Fibroblast of skin of right biceps (primary cell): ENCODE measurements at places on chromosomes 12 and 14.

DNA sequence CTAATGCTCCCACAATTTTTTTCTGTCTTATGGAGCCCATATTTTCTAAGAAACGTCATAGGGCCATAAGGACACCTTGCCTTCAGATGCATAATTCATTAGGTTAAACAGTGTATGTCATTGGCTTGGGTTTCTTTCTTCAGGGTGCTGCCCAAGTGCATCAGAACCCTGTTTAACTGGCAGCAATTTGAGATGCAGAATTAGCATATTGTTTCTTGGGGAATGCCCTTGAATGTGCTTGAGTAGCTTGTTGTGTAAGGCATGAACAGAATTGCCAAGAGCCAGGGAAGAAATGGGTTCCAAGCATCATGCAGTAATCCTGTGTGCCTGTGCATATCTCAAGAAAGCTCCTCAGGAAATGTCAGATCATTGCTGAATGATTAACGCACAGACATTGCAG is 277.2 kb downstream of the SYT1 start:
- no peak for DNase-seq

DNA sequence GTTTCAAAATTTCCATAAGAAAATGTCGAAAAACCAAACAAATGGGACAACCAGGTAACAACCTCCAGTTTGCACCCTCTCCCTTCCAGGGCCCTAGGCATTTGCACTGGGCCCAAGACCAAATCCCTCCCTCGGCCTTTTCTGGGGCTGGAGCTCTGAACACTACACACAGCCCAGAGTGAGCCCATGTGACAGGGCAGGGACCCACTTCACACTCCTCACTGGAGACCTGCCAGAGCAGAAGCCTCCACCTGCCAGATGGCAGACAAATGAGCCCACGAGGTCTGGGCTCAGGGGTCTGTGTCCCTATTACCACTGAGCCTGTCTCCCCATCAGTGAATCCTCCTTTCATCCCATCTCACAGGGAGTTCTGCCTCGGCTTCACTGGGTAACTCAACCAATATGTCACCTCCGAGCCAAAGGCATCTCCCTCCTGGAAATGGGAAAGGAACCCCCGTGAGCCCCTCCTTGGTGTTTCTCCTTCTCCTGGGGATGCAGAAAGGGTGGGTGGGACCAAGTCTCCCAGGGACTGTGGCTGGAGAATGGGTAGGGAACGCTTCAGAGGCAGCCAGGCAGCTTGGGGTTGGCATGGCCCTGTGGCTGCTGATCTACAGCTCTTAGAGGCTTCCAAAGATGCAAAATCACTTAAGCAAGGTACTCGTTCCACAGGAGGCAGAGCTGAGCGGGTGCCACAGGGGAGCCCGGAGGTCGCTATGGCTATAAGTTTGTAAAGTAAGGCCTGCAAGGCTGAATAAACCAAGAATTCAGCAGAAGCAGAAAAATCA is 10.6 kb downstream of the VWF start:
- DNase-seq = no peak

DNA sequence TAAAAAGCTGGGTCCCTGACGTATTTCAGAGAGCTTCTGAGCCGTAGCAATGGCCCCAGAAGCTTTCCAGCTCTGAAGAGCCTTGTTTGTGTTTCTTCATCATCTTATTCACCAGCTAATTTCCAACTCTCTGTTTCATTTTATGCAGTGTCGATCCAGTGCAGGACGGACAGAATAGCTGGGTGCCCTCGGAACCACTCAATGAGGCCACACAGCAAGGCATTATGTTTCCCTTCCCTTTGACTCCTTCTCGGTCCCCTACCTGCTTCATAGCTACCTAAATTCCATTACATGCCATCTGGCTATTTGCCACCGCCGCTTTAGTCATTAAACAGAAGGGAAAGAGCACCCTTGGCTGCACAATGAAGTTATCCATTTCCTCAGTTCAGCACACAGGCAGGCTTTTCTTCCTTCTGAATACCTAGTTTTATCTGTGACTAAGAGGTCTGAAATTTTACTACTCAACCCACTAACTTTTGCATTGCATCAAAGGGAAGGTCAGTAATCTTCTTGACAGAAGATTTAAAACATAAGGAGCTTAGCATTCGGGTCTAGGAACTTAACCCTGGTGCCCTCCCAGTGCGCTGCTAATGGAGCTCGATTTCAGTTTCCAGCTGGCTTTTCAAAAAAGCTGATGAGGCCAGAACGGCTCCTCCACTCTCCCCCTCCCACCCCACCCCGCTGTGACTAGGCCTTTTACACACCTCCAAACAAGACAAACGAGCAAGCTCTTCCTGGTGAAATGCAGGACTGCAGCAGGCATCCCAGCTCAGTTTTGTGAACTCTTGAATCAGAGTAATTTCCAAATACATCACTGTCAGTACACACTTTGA is 176.8 kb downstream of the GXYLT1 start:
- peak; percentile 11 for DNase-seq

DNA sequence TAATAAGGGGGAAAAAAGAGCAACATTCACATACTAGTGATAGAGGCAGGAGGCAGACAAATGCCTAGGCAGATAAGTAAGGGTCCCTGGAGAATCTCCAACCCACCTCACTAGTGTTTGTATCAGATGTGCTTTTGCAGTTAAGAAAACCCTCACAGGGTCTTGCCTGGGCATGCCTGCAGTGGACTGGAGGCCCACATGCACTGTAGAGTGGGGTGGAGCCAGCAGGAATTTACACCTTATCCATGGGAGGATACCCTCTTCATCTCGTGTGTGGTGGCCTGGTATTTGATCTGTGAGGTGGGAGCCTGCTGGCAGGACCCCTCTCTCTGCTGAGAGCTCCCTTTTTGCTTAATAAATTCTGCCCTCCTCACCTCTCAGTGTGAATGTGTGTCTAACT is 238.0 kb upstream of the SLC16A7 start:
- no peak for DNase-seq

DNA sequence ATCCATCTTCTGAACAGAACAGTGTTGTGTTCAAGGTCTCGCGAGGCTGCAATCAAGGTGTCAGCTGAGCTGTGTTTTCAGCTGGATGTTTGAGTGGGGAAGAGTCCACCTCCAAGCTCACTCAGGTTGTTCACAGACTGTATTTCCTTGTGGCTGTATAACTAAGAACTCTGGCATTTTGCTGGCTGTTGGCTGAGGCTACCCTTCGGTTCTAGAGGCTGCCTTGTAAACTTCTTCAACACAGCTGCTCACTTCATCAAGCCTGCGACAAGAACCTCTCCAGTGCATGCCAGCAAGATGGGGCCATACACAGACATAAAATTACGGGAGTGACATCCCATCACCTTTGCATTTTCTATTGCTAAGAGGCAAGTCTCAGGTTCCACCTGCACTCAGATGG is 12.7 kb downstream of the FOS start:
- DNase-seq = no peak

- DNase-seq = peak; percentile 33
These were observed 846 bp upstream of the MTHFD1 start for GRCh38 chr14:64387232-64387781.

- DNase-seq = no peak
These were observed 341.1 kb downstream of the EMP1 start for GRCh38 chr12:13537623-13538022.

GRCh38 chr12:64864319-64864718 is 39.9 kb downstream of the TBC1D30 start:
- DNase-seq = no peak

DNA sequence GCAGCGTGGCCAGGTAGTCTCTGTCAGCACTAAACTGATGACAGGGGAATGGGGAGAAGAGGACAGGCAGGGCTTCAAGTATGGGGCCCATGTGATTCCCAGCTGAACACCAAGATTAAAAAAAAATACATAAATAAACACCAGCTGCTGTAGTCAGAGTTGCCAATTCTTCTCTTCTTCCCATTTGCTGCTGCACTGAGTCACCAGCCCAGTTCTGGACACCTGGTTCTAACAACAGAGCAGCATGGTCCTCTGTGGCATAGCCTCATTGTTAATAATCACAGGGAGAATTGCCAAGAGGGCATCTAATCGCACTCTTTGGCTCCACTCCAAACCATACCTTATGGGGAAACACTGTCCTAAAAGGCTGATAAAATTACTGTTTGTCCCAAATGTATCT is 15.1 kb downstream of the PPM1H start:
- no peak for DNase-seq

GRCh38 chr12:130451001-130451930 is 113.6 kb downstream of the PIWIL1 start:
- DNase-seq = no peak

GRCh38 chr12:132367071-132367851 is 37.9 kb upstream of the GALNT9 start:
- peak; percentile 3 for DNase-seq

DNA sequence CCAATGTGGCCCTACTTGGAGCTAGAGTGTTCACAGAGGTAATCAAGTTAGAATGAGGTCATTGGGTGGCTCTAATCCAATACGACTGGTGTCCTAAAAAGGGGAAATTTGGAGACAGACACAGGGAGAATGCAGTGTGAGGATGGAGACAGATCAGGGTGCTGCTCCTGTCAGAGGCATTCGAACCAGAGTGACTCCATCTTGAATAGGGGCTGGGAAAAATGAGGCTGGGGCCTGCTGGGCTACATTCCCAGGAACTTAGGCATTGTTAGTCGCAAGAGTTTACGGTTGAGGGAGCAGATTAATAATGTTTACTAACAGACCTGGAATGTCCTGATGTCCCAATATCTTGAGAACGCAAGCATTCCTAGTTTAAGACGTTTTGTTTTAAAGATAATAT is 20.2 kb downstream of the TNFAIP2 start:
- DNase-seq = peak; percentile 18

- no peak for DNase-seq
These were observed 63.1 kb upstream of the SCN8A start for GRCh38 chr12:51527966-51528365.

DNA sequence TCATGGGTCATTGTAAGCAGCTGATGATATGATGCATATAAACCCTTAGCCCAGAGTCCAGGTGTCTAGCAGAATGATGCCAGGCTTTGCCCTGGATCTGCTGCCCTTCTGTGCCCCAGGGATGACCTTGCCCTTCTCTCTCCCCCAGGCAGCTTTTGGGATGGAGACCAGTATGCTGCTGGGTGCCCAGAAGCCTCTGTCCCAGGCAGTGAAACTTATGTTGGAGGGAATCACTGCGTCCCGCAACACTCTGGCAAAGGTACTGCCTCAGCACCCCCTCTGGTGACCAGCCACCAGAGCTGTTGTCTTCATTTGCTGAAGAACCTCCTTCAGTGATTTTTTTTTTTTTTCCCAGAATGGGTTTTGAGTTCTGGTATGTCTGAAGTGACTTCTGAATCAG is 23.3 kb downstream of the CYP46A1 start:
- DNase-seq = no peak

- no peak for DNase-seq
These were observed 11.0 kb upstream of the ANKLE2 start for GRCh38 chr12:132772606-132773005.

- no peak for DNase-seq
These were observed 79.9 kb downstream of the HECTD1 start for GRCh38 chr14:31127690-31128089.

DNA sequence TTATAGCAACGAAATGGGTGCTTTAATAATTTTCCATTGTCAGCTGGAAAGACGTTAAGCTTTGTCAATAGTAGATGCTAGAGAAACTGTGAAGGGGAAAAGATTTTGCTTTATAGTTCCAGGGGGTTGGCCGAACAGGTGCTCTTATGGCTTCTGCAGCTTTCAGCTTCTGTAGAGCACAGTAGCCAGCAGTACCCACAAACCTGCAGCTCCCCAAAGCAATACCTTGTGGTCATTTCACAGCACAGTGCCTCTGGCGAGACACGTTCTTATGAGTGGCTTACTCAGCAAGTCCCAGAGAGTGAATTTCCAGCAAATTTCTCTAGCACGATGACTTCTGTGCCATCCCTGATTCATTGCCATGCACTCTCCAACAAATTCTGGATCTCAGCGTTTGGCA is 416.3 kb upstream of the ATP2B1 start:
- DNase-seq = no peak

DNA sequence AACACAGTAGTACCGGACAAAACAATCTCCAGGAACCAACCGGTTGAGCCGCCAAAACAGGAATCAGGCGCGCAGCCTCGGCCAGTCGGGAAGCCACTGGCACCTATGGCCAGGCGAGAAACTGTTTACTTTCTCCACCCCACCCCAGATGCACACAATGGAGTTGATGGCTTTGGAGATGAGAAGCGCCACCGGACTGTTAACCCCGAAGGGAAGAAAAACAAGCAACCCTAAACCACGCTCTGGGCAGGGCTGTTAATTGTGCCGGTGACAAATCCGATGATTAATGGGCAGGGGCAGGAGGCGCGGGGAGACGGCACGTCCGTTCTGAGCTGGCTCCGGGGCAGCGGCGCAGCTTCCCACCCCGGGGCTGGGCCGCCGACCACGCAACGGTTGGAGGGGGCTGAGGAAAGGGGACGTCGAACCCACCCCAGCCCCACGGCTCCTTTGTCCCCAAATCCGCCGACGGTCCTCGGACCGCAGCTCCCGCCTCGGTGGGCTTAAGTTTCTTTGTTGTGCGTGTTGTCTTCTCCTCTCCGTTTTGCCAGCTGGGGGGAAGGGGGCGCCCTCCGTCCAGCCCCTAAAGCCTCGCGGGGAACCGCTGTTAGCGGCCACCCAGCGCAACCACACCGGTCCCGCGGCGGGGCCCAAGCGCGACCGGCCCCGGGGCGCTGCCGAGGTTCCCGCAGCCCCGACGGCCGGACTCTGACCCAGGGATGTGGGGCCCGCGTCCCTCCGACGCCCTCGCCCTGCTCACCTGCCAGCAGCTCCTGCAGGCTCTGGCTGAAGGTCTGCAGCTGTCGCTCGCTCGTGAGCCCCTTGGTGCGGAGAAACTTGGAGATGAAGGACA is 790 bp downstream of the BTG1 start:
- peak; percentile 76 for DNase-seq

DNA sequence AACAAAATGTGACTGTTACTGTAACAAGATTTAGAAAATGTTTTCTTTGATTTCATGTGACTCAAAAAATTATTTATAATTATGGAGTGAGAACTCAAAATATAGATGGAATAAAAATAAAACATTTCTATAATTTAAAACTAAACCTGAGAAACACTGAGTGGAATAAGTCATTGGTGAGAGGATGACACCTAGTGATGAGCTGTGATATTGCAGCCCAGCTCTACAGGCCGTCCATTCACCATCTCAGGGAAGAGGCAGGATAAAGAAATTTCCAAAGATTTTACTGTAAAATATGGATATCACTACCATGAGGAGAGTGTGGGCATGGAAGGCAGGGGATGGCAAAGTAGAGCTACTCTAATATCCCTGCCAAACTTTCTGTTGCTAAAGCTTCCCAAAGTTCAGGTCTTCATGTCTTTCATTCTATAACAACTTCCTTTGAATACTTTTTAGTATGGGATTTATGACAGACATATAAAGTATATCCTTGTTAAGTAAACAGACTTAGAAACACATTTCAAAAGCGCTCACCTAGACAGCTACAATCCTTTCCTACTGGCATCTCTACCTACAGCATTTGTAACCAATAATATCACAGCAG is 308.0 kb downstream of the ITPR2 start:
- peak; percentile 11 for DNase-seq

- no peak for DNase-seq
These were observed 54.5 kb upstream of the ASPG start for GRCh38 chr14:104030958-104031357.
